ENCODE measurements at places on chromosomes 11 and 22.

DNA sequence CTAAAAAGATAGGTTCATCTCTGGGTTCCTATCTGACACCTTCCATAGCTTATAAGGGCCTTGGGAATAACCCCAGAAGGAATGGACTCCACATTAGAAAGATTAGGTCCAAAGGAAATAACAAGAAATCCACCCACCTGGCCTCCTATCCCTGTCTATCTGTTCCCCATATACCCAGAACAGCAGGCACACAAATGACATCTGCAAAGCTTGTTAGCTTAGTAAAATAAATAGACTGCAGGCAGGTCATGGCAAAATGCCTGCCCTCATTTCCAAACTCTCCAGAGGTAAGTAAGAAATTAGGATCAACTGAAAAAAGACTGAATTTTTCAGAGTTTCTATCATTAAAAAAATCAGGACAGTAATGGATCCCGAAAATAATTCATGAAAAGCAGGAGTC, 489.5 kb downstream of the DLG2 start:
- DNase-seq, result no peak

- no peak for DNase-seq
Observed at GRCh38 chr11:117449111-117449693, 121.5 kb downstream of the CEP164 start.

- no peak for DNase-seq
Observed at GRCh38 chr22:44450503-44450902, 47.5 kb downstream of the RTL6 start.

- no peak for DNase-seq
Observed at GRCh38 chr11:61027141-61027840, 55.8 kb downstream of the CD6 start.

DNA sequence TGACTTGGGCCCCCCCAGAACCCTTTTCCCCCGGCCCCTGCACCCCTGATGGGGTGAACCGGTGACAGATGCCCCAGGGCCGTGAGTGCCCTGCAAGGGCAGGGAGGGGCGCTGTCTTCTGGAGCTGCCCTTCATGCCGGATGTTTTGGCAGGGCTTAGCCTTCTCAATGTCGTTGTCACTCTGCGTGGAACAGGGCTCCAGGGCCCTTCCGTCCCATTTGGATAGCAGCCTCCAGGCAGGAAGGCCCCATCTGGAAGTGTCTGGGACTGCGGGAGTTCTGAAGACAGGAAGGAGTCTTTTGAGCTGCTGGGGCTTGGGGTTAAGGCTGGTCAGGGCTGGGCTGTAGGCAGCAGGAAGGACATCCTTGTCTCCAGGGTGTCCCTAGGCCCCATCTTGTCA, 4.6 kb downstream of the FRMD8 start:
- DNase-seq, result no peak

GRCh38 chr11:22764735-22765134, 64.9 kb downstream of the SVIP start:
- DNase-seq, result no peak

All from KG1 (cell line).